BJ (cell line): ENCODE measurements at places on chromosomes 2 and 18. TPM values are rescaled to one million over a fixed set of nuclear protein-coding genes. Genes with fewer than 3 reads are reported as not detected.

REG3A gene
- polyA plus RNA-seq, result not detected in 2 replicates

CFAP210 gene
- not detected in 2 replicates for polyA plus RNA-seq

COL4A4 gene
- 0.33 and 0.36 TPM in 2 replicates for polyA plus RNA-seq

VWA3B gene
- not detected in 2 replicates for polyA plus RNA-seq

OBSL1 gene
- 47.2 and 75.9 TPM in 2 replicates for polyA plus RNA-seq
